COLO829 (cell line): ENCODE measurements at places on chromosomes 12 and 14.
A peak's percentile ranks its signal among the peaks of the same experiment; 100 is the strongest.

GRCh38 chr12:93108985-93109384 lies 179.9 kb upstream of the EEA1 start:
- DNase-seq = no peak

- peak; percentile 39 for DNase-seq
Measured at GRCh38 chr14:55129428-55130195, 560 bp downstream of the LGALS3 start.

GRCh38 chr14:28773176-28773575 lies 6.6 kb downstream of the FOXG1 start:
- no peak for DNase-seq

DNA sequence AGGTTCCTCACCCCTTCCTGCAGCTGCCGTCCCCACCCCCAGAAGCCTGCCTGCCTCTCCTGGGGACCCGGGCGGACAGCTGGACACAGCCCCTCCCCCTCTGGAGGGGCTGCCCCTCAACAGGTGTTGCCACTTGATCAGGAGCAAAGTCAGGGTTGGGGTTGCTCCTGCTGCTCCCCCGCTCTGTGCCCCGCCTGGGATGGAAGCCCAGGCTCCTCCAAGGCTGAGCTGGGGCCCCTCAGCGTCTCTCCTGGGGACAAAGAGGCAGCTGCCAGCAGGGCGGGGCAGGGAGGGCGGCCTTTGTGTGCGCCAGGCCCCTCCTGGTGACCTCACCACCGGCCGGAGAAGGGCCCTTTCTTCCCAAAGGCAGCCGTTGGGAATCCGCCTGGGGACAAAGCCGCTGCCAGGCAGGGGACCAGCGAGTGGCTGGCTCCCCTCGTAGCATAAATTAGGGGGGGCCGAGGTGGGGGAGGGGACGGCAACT lies 13.7 kb downstream of the TRMT61A start:
- no peak for DNase-seq

DNA sequence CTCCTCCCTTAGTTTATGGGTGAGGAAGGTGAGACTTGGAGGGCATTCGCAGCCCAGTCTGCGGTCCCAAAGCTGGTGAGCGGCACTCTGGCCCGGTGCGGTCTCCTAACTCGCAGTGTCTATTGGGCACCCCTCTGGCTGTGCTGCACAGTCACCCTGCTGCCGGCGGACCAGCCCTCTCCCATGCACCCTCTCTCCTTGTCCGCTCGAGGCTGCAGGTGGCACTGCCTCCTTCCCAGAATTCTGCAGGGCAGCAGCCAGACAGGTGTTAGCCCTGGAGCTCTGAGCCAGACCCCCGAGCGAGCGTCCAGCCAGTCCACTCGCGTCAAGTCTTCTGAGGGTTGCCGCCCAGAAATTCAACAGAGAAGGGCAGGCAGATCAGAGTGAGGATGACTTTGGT lies 56.8 kb upstream of the DYNC1H1 start:
- no peak for DNase-seq

- DNase-seq = no peak
Measured at GRCh38 chr14:24900269-24901100, 149.5 kb downstream of the STXBP6 start.

DNA sequence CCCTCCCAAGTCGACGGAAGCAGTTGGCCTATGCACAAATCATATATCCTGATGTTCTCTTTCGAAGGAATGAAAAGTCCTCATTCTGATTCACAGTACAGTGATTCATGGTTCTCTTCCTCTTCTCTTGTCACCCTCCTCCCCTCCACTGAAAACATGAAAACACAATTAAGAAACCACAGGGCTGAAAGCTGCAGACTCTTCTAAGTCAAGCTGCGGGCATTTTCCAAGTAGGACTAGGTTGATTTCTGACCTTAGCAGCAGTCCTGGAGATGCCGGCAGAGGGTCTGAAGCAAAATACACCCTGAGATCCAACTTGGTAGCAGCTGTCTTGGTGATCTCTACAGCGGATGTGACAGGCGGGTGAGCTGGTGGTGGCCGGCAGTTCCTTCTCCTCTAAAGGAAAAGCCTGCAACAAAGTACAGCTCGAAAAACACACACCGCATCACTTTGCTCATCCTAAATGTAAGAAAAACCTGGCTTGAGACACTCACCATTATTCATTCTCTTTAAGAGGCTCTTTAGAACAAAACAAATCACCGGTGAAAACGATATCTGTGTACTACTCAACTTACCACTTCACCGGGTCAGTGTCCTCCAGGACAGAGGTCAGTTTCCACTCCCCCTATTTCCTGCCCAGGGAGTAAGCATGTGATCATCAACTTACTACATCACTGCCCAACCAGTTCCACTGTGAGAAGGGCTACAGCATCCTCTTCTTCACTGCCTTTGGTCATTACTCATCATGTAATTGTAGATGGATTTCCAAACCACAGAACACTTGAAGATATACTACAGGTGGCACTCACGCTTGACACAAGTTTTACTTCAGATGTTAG lies 6.0 kb downstream of the TMCC3 start:
- no peak for DNase-seq

DNA sequence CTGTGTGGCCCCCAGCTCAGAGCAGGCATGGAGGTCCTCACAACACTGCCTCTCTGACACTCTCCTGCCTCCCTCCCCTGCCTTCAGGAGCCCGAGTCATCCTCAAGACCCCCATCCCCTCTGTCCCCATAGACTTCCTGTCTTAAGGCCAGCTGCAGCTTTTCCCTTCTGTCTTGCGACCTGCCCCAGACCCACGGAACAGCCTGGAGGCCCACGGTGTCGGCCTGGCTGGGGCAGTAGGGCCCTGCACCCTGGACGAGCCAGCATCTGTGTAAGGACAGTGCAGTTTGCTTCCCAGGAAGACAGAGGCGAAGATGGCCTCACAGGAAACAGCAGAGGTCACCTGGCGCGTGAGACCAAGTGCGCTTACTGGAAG lies 9.7 kb downstream of the TEDC1 start:
- DNase-seq = no peak

DNA sequence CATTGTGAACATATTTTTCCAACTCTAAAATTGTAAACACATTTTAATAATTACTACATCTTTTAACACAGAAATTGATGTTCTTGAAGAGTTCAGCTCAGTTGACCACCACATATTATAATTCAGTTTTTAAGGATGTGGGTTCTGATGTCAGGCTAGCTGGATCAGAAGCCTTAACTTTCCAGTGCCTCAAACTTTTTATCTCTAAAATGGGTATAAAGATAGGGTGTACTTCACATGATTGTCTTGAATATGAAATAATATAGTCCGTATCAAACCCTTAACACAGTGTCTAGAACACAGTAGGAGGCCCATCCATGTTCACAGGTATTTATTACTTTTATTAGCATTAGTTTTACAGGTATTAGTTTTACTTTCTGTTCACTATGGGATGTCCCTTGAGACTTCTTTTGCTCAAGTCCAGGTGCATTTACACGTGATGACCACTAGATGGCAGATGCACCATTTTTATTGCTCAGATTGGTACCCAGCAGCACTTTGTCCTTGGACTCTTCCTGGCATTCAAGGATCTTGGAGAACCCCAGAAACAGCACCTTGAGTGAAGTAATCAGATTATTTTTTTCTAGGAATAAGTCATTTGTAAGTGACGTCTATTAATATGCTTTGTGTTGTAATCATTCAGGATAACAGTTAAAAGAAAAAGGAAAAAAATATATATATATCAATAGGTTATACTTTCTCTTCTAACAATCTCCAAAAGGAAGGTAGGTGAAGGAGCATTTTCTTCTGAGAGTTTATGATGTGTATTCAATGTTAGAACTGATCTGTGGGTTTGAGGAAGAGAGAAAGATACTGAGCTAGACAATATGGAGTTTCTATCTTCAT lies 580.2 kb downstream of the ETNK1 start:
- peak; percentile 74 for DNase-seq

- DNase-seq = no peak
Measured at GRCh38 chr14:24982472-24983155, 67.3 kb downstream of the STXBP6 start.

DNA sequence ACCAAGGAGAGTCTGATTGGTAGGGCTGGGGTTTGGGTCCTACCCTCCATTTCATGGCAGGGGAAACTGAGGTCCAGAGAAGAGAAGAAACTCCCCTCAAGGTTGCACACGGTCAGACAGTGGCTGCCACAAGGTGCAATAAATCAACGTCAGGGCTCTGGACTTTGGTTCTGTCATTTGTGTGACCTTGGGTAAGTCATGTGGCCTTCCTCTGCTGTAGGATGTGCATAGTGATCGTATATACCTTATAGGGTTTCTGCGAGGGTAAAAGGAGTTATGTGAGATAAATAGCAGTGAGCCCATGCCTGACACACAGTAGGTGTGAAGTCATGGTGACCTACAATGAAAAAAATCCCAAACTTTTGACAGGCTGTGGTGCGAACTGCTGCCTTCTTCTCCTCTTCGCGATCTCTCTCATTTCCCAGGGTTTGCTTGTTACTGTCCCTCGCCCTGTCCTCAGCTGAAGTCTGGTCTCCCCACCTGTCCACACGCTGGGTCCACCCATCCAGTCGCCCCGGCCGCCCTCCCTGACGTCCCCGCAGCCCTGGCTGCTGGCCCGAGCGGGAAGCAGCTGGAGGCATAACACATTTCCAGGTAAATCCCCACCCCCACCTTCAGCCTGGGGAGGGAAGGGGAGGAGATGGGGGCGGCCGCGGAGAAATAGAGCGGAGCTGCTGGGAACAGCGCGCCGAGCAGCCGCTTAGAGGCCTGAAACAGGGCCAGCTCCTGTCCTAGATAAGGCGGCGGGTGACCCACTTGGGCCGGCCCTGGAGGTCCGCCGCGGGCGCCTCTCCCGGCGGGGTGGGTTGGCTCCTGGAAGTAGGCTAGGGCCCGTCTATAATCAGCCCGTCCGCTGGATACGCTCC lies 1.8 kb upstream of the FAM222A start:
- DNase-seq = no peak

DNA sequence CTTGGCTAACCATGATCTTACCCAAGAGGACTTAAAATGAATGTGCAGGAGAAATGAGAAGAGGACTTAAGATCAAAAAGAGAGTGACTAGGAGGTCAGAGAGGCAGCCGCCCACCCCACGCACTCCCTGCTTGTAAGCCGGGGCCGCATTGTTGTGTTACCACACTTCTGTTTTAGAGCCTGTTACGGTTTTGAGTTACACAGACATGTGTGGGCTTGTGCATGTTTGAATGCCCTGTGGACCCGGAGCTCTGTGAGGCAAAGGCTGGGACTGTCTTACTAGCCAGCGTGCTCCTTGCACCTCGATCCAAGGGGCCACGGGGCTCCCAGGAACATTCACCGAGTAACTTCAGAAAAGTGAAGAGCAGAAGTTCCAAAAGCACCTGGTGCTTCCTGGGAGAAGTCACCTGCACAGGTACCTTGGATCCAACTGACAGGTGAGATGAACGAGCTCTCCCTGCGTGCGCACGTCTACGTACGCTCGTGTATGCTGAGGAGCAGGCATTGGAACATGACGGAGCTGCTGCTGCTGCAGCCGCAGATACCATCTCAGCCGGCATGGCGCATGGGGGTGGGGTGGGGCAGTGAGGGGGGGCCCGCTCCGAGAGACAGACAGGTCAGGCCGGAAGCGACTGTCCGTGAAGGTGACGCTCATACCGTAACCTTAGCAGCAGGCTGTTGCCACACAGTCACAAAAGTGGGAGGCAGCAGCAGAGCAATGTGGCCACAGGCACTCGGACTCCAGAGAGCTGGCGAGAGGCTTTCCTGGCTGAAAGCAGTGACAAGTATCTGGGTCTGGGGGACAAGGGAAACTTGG lies 23.7 kb downstream of the SFSWAP start:
- no peak for DNase-seq

GRCh38 chr14:89899917-89900663 lies 54.4 kb downstream of the EFCAB11 start:
- DNase-seq = no peak

DNA sequence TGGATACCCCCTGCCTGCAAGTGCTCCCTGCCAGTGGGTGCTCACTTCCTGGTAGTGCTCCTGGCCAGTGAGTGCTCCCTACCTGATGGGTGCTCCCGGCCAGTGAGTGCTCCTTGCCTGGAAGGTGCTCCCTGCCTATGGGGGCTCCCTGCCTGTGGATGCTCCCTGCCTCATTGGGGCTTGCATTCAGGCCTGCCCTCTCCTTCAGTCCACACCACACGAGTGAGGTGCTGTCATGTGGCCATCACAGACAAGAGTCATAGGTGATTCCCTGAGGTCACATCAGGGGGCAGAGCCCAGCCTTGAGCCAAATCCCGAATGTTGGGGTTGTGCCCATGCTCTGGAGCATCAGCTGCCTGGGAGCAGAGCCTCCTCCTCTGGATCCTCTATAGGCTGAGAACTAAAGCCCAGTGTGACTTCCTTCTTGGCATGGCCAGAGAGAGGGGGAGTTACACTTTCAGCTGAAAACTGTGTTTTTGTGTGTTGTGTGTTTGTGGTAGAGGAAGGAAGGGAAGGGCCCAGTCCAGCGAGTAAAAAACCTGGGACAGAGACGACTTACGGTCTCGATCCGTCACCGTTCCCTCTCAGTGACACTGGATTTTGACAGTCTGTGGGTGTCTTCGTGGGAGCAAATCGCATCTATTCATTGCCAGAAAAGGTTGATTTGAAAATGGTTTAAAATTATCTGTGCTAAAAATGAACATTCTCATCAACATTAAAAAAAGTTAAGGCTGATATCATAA lies 136.0 kb downstream of the ADGRD1 start:
- no peak for DNase-seq

DNA sequence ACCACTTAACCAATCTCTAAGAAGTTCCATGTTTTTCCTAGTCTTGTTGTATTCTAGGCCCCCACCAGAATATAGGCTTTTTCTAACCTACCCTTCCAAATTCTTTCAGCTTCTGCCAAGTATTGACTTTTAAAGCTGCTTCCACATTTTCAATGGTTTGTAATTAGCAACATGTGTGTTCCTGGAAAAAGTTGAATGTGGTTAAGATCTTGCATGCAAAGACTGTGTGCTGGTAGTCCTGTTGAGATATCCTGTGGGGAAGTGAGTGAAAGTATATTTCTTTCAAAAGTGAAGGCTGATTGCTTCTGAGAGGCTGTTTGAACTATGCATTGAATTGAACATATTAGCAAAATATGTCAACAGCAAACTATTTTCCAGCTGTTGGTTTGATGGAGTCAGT lies 646 bp upstream of the OR6C4 start:
- DNase-seq = no peak

DNA sequence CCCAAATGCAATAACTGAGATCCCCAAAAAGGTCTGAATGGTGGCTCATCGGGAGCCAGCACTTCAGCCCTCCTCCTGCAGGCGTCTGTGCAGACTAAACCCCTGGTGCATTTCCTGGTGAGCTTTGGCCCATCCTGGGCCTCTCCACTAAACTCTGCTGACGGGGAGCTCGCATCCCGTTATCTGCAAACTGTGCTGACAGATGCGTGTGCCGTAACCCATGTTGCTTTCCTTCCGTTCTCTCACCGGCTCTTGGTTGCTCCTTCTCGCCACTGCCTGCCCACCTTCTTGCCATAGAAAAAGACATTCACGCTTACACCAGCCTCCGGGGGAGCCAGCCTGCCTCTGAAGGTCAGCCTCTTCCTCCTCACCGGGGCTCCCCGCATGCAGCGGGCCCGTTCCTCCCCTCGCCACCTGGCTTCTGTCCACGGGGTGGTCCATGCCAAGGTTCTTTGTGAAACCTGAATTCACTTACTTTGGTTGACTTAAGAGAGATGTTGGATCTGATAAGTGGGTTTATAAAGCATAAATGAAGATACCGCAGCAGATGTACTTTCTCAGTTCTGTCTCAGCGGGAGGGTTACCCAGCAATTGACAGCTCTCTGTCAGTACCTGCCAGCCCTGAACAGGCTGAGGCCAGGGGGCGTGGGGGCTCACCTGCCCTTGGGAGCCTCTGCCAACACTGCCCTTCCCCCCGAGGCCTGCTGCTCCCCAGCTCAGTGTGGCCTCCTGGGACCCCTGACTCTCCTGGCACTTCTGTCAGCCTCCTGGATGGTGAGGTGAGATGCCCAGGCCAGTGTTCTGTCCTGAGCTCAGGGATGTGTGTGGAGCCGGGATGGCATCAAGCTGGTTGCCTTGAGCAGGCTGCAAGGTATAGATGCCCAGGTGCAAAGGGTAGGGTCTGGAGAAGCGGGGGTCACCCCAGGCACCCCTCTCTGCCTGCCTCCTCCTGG lies 14.2 kb downstream of the ZFYVE21 start:
- no peak for DNase-seq
